ENCODE measurements at places on chromosomes 7 and 10.
A peak's percentile ranks its signal among the peaks of the same experiment; 100 is the strongest.

GRCh38 chr7:123748171-123748733, 551 bp downstream of the WASL start:
- DNase-seq, result no peak

DNA sequence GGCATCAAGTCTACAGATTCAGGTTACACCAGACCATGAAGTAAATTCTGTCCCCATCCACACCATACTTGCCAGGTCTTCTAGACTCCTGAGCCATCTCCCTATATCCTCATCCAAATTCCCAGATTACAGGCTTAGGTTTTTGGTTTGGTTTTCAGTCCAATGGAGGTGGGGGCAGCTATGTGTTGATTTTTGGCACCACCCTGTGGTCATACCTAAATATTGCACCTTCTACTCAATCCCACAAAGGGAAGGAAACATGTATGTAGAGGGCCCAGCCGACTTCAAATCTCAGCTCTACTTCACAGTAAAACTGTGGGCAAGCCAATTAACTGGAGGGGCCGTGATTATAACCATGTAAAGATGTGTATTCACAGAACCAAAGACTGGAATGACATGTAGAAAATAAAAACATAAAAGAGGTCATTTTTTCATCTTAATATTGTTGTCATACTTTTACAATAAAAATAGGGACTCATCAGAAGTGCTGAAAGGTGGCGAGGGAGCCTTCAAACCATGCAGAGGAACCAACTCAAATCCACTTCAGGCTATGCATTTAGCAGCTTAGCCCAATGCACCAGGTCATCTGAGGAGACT, 19.8 kb downstream of the ERCC6 start:
- no peak for DNase-seq

DNA sequence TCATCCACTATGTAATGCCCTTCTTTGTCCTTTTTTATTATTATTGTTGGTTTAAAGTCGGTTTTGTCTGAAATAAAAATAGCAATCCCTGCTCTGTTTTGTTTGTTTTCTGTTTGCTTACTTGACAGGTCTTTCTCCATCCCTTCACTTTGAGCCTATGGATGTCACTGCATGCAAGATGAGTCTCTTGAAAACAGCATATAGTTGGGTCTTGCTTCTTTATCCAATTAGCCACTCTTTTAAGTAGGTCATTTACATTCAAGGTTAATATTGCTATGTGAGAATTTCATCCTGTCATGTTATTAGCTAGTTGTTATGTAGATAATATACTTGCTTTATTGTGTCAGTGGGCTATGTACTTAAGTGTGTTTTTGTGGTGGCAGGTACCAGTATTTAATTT, 25.8 kb downstream of the COA1 start:
- no peak for DNase-seq

DNA sequence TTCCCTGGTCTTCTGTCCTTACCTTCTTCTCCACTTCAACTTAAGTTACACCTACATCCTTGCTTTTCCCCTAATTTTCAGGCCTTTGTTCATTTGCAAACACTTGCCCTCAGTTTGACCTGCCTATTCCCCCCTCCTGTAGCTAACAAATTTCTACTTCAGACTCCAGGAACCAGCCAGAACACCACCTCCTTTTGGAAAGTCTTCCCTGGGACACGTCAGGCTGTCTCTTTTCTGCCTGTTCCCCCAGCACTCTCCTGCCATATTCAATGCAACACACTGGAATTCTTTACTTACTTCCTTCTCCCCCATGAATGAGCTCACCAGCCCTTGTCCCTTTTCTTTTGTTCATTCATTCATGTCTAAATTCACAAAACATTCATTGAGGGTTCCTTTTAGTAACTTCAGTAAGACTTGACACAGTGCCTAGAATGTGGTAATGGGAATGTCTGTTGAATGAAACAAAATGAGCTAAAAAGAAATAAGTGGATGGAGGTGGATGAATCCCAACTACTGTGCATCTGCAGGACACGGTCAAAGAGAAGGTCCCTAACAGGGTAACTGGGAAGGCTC, 478.0 kb downstream of the KCNMA1 start:
- no peak for DNase-seq

- no peak for DNase-seq
Observed at GRCh38 chr7:102232611-102233286, 53.9 kb upstream of the SH2B2 start.

DNA sequence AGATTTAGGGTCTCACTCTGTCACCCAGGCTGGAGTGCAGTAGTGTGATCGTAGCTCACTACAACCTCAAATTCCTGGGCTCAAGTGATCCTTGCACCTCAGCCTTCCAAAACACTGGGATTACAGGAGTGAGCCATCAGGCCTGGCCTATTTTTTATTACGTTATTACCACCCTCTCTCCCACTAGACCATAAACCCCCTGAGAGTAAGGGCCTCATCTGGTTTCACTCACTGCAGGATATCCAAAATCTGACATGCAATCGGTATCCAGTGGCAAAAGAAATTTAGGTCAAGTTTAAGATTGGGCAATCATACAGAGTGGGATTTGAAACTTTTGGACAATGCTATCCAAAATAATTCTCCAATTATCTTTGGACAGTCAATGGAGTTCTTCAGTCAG, 117.0 kb upstream of the NEBL start:
- DNase-seq, result no peak

DNA sequence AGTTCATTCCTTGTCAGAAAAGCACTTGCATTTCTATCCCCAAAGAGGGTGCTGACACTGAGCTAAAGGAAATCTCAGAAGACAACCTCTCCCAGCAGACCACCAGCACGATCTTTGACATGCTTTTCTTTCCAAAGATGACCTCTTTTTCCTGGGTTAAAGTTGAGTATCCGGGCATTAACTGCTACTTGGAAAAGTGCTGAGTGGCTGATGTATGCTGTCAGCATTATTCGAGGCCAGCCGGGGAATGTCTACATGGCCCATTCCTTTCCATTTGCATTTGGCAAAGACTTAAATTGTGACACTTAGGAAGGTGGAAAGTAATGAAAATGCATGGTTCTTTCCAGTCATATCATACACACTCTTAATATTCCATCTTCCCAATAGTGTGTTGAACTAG, 90.6 kb upstream of the SKAP2 start:
- DNase-seq, result no peak

- DNase-seq, result no peak
Observed at GRCh38 chr7:25781704-25782103, 370.3 kb upstream of the NFE2L3 start.

DNA sequence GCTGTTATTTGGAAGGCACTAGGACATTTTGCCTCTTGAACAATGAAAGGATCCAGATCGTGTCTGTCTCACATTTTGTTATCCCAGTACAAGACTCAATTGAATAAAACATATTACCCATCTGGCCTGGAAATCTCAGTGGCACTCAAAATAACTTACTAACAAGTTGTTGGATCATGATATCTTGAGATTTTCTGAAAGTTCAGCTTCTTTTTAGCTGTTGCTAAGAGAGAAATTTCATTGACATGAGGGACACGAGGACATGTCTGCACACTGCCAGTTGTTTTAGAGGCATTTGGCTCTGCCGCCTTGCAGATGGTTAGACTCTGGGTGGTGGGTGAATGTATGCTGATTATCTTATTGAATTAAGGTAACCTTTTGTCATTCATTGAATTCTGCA, 41.0 kb downstream of the KAT6B start:
- DNase-seq, result no peak

DNA sequence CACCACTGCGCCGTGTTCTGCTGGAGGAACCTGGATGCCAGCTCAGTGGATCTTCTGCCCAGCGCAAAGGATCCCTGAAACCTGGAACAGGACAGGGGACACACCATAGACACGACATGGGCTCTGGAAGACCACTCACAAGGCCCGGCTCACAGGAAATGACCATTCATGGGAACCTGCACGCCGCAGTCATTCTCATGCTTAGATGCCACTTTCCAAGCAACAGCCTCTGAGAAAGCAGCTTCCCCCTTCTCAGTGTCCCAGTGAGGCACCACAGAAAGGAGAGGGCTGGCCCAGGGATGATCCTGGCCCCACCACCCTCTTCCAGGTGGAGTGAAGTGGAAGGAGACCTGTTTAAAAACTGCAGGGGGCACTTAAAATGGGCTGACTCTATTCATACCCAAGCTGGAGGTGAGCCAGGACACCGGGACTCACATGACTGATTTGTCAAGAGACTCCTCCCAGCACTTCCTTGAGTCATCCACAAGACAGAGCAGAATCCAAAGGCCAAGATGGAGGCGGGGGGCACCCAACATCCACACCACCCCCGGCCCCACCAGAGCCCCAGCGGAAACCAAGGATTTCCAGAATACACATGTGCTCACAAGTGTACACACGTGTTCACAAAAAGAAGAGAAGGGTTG, 11.2 kb downstream of the CTBP2 start:
- DNase-seq, result no peak

DNA sequence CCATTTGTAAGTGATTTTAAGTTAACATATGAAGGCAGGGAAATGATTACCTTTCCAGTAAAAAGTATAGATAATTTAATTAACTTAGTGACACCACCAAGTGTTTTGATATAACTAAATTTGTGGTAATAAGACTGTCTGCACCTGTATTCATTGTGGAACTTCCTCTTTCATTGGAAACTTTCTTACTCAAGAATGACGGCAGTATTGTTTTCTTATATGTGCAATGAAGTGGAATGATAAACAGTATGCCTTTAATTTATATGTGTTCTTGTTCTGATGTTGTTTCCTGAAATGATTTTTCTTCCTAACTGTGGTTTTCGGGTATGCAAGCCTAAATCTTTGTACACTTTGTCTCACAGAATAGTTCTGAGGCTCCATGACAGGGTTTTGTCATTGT, 46.4 kb downstream of the CASD1 start:
- DNase-seq, result no peak

GRCh38 chr10:102785818-102786217, 42.1 kb downstream of the WBP1L start:
- no peak for DNase-seq

- no peak for DNase-seq
Observed at GRCh38 chr10:22976534-22976933, 48.7 kb downstream of the ARMC3 start.

DNA sequence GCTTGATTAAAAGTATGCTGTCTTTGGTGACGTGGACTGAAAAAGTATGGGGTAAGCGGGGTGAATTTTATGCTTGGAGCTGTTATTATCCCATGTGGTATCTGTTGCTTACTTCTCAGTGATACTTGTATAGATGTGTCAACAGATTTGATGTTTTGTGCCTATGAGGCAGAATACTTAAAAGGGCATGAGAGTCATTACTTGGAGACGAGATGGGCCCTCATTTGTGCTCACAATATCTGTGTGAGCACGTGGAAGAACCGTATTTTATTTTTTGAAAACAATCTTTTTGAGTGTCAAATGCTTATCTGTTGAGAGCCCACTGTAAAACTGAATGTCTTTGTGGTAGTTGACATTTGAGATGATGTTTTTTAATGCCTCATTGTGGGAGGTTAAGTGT, 281.9 kb downstream of the EXOC4 start:
- DNase-seq, result no peak

DNA sequence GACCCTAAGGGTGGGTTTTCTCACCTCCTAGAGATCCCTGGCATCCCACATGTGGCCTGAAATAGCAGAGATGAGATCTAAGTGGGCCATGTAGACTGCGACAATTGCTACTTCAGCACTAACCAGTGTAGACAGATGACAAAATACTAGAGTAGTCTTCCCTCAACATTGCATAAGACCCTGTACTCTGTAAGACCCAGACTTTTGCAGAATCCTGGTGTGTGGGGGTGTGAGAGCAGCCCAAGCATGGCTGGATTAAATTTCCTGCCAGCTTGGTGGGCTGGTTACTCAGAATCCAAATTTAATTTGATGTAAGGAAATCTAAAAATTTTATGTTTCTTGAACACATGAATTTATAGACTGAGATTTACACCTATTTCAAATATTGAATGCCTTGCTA, 88.3 kb downstream of the ZNF365 start:
- no peak for DNase-seq

DNA sequence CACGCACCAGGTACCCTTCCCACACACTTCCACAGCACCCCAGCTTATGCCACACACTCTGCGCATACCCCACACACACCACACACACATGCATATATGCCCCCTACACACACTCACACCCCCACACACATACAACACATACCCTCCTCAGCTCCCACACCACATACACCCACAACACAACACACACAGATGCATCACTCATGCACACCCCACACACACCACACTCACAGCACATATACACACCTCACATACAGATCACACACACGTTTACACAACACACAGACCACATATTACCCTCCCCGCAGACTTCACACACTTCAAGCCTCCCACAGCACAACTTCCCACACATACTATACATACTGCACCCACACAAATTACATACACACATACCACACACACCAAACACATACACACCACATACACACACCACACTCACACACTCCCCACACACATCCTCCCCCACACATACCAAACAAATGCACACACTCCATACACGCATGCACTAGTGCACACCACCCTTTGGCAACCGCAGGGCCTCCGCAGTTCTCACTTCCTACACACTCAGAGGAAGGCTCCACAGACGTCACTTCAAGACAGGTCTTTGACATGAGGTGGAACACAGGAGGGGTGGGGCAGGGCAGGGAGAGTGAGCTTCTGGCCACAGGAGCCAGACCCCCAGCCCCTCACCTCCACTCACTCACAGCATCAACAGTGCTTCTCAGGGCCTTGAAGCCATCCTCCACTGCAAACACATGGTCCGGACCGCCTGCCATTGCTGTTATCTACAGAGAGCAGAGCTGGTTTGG, 18.5 kb upstream of the ANTXRL start:
- peak; percentile 56 for DNase-seq

All from stimulated activated CD4-positive, alpha-beta T cell treated with anti-CD3 and anti-CD28 coated beads, Interleukin-2, amount 100 ng/mL, for 4 hours (primary cell).